CD4-positive, alpha-beta memory T cell (primary cell): ENCODE measurements at places on chromosomes 6 and 20.

DNA sequence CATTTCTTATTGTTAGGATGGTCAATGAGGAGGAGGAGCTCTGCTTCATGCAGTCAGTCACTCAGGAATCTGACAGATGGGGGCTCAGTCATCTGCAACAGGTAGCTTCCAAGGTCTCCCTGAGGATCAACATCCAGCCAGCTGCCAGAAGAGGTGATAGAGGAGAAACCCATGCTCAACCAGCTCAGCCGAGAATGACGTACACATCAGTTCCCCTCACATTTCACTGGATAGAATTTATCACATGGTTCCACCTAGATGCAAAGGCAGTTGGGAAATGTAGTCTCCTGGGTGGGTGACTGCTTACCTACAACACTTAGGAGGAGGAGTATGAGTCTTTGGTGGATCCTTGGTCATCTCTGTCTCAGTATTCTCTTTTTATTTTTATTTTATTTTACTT is 144.5 kb downstream of the CEBPB start:
- no peaks in the 10 kb centered on the region for H3K36me3 ChIP-seq
- peaks cover 25% of the 10 kb centered on the region for H3K4me1 ChIP-seq
- H3K27ac ChIP-seq = no peak overlapping the region
- no peaks in the 10 kb centered on the region for H3K27me3 ChIP-seq
- H3K4me3 ChIP-seq = no peak overlapping the region
- no peak for DNase-seq

DNA sequence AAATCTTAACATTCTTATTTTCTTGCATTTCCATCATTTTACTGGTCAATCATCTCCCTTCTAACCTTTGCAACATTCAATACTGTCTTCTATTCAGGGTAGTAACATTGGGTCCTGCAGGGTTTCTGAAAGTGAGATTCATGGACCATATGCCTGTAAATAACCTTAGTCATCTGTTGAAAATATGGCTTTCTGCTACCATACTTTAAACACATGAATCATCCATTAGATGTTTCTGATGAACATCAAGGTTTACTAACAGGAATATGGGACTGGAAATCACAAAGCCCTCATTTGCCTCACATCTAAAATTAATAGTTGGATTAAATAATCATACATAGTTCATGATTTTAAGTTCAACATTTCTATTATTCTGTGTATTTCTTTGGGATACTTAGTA is 475.9 kb upstream of the MARCKS start:
- H3K4me3 ChIP-seq = no peak overlapping the region
- DNase-seq = no peak
- no peaks in the 10 kb centered on the region for H3K36me3 ChIP-seq
- H3K27ac ChIP-seq = no peak overlapping the region
- H3K27me3 ChIP-seq = no peaks in the 10 kb centered on the region

- H3K4me1 ChIP-seq = no peaks in the 10 kb centered on the region
- no peak overlapping the region for H3K27ac ChIP-seq
- H3K36me3 ChIP-seq = no peaks in the 10 kb centered on the region
- no peaks in the 10 kb centered on the region for H3K27me3 ChIP-seq
- no peak overlapping the region for H3K4me3 ChIP-seq
Observed at GRCh38 chr20:21981597-21982344, 276.3 kb downstream of the PAX1 start.

- no peaks in the 10 kb centered on the region for H3K36me3 ChIP-seq
- no peak for DNase-seq
- no peaks in the 10 kb centered on the region for H3K4me1 ChIP-seq
- H3K27ac ChIP-seq = no peak overlapping the region
Observed at GRCh38 chr6:38169977-38170526, 350.5 kb downstream of the ZFAND3 start.

- no peaks in the 10 kb centered on the region for H3K4me1 ChIP-seq
- no peak overlapping the region for H3K4me3 ChIP-seq
- no peak for DNase-seq
- no peaks in the 10 kb centered on the region for H3K27me3 ChIP-seq
- H3K27ac ChIP-seq = no peak overlapping the region
Observed at GRCh38 chr6:145213614-145214013, 521.7 kb downstream of the EPM2A start.

- H3K4me3 ChIP-seq = no peak overlapping the region
- no peaks in the 10 kb centered on the region for H3K27me3 ChIP-seq
- peaks cover 20% of the 10 kb centered on the region for H3K4me1 ChIP-seq
- no peak overlapping the region for H3K27ac ChIP-seq
- DNase-seq = no peak
- no peaks in the 10 kb centered on the region for H3K36me3 ChIP-seq
Observed at GRCh38 chr6:155152211-155153076, 111.4 kb upstream of the CLDN20 start.

DNA sequence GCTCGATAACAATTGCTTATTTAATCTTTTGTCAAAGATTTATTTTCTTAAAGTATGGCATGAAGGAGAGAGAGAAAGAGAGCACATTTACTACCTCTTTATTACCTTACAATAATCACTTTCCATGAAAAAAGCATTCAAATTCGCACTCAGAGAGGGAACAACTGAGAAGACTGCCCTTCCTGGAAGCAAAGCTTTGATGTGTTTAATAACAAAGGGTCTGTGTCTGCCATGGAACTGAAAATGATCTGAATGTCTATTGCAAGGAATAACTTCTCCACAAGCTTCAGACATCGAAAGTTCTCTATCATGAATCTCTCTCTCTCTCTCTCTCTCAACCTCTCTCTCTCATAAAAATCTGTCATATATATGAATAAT is 308.9 kb downstream of the HDGFL1 start:
- no peaks in the 10 kb centered on the region for H3K4me1 ChIP-seq
- H3K36me3 ChIP-seq = no peaks in the 10 kb centered on the region
- DNase-seq = no peak
- H3K27me3 ChIP-seq = no peaks in the 10 kb centered on the region
- no peak overlapping the region for H3K4me3 ChIP-seq
- H3K27ac ChIP-seq = no peak overlapping the region
